ENCODE measurements at places on chromosomes 1 and 21.

DNA sequence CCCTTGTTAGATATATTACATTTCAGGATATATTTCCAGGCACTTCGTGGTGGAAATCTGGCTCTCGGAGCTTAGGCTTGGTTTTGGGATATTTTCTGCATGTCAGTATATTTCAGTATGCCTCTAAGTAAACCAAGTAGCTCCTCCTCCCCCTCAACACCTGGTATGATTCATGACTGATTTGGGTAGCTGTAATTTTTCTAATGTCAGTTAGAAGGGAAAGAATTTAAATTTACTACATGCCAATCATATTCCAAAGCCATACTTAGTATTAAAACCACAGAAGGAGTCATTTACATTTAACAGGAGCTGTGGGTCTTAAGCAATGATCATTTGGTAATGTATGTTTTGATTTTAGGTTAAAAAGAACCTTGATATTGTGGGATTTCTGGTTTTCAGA is 40.6 kb downstream of the ST6GALNAC3 start:
- DNase-seq: no peak

- no peak for DNase-seq
Measured at GRCh38 chr21:39004634-39005501, 178.4 kb downstream of the PSMG1 start.

- DNase-seq: no peak
Measured at GRCh38 chr1:234401658-234402057, 28.4 kb downstream of the COA6 start.

- no peak for DNase-seq
Measured at GRCh38 chr1:113940365-113941244, 11.5 kb downstream of the HIPK1 start.

- no peak for DNase-seq
Measured at GRCh38 chr1:203135636-203136305, 8.2 kb downstream of the ADORA1 start.

GRCh38 chr1:151790940-151791651 is 796 bp upstream of the TDRKH start:
- no peak for DNase-seq

DNA sequence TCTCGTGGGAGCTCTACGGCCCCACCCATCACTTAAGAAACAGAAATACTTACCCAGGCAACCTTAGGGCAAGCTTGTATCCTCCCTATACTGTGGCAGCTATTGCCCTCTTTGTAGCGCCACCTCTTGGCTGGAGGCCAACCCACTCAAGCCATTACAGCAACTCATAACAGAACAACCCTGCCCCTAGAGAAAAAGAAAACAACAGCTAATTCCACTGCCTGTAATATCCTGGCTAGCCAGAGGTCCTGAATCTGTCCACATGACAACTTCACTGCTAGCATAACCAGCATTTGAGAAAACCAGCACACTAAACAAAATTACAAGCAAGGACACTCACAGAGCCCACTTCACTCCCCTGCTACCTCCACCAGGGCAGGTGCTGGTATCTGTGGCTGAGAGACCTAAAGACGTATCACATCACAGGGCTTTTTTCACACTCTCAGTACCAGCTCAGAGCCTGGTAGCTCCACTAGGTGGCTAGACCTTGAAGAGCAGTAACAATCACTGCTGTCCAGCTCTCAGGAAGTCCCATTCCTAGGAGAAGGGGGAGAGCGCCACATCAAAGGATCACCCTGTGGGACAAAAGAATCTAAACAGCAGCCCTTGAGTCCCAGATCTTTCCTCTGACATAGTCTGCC is 14.5 kb upstream of the MX1 start:
- no peak for DNase-seq
